Activated naive CD4-positive, alpha-beta T cell treated with anti-CD3 and anti-CD28 coated beads for 36 hours (primary cell): ENCODE measurements at places on chromosomes 16 and 17.
A peak's percentile ranks its signal among the peaks of the same experiment; 100 is the strongest.

DNA sequence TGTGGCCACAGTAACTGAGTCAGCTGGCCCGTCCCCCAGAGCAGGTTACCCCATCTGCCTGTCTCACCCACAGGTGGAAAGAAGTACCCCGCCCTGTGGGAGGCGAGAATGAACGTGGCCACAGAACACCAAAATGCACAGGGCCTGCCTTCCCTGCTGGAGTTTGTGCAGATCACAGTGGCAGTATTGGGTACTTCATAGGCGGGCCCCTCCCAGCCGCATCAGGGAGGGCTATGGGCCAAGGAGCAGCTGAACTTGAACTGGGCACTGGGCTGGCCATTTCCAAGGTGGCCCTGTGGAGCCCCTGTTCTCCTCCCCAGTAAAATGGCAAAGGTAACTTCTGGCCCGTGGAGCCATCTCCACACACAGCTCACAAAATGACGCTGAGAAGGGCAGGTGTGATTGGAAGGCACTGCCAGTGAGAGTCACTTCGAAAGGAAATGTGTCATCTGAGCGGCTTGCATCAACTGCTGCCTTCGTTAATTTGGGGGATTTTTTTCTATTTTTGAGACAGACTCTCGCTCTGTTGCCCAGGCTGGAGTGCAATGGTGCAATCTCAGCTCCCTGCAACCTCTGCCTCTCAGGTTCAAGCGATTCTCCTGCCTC is 162.9 kb downstream of the ENGASE start:
- DNase-seq: no peak

GRCh38 chr16:70159355-70160348 is 13.9 kb upstream of the CLEC18C start:
- DNase-seq: no peak

- DNase-seq: no peak
These were observed 6.7 kb upstream of the KSR1 start for GRCh38 chr17:27449541-27449940.

- DNase-seq: no peak
These were observed 122.6 kb upstream of the MED13 start for GRCh38 chr17:62187681-62188080.

- DNase-seq: no peak
These were observed 41.3 kb upstream of the DNAH17 start for GRCh38 chr17:78618264-78619066.

- no peak for DNase-seq
These were observed 5.7 kb downstream of the RMI2 start for GRCh38 chr16:11350921-11351335.

DNA sequence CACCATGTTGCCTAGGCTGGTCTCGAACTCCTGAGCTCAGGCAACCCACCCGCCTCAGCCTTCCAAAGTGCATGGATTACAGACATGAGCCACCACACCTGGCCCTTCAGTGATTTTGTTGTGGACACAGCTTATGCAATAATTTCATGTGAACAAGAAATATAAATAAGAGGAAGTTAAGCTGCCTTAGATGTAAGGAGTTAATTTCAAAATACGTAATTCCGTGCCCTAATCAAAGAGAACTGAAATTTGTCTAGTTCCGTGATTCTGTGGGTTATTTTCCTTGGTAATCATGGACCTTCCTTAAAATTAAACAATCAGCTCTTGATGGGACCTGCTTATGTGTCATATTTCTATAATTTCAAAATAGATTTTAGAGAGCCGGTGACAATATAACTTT is 11.9 kb downstream of the TVP23A start:
- DNase-seq: no peak

- peak; percentile 4 for DNase-seq
These were observed 358.3 kb downstream of the SEC14L1 start for GRCh38 chr17:77498791-77499698.

DNA sequence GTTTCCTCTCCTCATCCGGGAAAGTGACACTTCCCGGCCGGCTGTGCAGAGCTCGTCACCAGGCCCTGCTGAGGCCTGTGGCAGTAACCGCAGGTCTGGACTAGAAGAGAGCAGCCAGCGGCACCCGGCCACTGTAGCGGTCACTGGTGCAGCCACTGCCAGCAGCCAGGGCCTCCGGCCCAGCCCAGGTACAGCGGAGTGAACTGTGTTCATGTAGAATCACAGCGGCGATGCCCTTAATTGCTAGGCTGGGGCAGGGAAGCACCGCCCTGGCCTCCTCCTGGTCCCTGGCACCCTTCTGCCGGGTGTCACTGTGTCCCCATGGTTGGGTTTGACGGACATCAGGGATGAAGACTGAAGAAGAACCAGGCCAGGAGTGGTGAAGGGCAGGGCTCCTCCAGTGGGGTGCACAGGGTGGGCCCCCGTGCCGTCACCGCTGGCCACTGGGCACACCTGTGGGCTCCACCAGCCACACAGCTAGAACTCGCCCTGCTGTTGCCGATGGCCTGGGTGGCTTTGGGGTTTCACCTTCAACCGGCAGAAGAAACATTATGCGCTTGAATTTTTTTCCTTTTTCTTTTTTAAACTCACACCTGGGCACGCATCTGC is 165.2 kb upstream of the CHMP6 start:
- DNase-seq: no peak

DNA sequence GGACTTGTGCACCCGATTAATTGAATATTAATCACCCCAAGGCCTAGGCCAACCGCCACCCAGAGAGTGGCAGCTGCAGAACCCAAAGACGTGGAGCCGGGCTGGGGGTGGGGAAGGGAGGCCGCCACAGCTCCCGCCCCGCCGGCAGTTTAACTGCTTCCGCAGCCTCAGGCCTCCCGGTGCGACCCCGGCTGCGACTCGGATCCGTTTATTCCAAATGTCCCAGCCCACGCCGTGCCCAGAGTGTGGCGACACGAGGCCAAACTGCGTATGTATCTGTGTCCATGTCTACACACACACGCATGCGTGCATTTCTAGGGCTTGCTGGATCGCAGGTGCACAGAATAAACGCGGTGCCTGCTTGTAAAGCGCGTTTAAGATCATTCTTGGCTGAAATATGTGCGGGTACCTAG is 802 bp upstream of the TOB1 start:
- peak; percentile 73 for DNase-seq

DNA sequence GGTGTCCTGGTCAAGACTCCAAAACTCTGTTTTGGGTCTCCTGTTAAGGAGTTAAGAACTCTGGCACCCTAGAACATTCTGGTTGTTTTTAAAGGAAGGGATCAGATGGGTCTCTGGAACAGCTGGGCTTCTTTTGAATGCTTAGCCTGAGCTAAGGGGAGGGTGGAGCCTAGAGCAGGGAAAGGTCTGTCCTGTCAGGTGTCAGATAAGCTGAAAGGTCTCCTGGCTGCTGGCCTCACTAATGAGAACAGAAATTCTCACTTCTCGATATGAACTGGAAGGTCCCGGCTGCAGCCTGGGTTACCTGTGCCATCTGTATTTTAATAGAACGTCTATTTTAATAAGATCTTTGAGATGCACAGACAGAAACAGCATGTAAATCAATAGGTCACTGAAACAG is 69.0 kb downstream of the RAP1GAP2 start:
- no peak for DNase-seq

GRCh38 chr16:27424772-27425498 is 23.0 kb downstream of the IL21R start:
- no peak for DNase-seq

GRCh38 chr17:6596511-6596910 is 40.2 kb upstream of the PITPNM3 start:
- no peak for DNase-seq

DNA sequence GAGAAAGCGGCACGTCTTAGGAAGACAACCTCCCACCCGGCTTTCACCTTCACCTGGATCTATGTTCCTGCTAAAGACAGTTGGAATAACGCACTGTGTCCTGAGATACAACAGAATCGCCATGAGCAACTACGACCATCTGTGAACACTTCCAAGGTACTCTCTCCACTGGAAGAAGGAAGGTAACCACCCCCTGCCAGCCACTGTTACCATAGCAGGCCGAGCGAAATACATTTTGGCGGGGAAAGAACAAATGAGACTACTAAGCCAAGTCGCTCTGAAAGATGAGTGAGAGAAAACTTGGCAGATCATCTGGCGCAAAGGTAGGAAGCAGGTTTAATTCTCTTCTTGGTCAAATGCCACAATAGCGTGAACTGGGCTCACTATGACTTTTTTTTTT is 9.8 kb downstream of the CRK start:
- no peak for DNase-seq

DNA sequence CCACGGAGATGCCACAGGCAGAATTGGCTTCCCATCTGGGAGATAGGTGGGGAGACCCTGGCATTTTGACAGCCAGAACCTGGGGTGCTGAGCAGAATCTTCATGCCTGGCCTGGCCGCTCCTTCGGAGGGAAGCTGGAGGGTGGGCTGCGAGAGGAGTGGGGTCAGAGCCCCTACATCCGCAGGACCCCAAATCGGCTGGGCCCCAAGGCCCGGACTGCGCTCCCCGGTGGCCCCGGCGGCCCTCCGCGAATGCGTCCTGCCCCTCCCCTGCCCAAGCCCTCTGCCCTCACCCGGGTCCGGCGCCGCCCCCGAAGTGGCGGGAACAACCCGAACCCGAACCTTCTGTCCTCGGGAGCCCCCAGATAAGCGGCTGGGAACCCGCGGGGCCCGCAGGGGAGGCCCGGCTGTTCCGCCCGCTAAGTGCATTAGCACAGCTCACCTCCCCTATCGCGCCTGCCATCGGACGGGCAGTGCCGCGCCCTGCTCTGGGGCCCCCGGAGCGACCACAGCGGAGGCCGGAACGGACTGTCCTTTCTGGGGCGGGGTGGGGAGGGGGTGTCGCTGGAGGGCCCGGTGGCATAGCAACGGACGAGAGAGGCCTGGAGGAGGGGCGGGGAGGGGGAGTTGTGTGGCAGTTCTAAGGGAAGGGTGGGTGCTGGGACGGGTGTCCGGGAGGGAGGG is 850 bp upstream of the PNMT start:
- DNase-seq: no peak

GRCh38 chr16:84554627-84555328 is 50.3 kb upstream of the MEAK7 start:
- DNase-seq: no peak

DNA sequence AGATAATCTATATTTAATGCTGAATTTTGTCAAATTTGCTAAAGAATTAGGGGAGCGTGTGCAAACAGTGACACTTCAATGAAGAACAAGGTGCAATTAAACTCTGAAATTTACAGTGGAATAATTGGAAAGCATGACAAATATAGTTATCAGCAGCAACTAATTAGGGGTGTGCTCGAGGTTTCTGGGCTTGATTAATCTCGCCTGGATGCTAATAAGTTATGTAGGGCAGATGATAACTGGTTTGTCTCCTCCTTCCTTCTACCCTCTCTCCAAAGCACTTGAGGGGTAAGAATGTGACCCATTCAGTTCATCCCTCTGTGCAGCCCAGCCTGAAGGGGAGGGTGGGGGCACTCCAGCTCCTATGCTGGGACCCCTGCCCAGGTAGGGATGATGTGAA is 21.9 kb downstream of the MRM1 start:
- DNase-seq: no peak

DNA sequence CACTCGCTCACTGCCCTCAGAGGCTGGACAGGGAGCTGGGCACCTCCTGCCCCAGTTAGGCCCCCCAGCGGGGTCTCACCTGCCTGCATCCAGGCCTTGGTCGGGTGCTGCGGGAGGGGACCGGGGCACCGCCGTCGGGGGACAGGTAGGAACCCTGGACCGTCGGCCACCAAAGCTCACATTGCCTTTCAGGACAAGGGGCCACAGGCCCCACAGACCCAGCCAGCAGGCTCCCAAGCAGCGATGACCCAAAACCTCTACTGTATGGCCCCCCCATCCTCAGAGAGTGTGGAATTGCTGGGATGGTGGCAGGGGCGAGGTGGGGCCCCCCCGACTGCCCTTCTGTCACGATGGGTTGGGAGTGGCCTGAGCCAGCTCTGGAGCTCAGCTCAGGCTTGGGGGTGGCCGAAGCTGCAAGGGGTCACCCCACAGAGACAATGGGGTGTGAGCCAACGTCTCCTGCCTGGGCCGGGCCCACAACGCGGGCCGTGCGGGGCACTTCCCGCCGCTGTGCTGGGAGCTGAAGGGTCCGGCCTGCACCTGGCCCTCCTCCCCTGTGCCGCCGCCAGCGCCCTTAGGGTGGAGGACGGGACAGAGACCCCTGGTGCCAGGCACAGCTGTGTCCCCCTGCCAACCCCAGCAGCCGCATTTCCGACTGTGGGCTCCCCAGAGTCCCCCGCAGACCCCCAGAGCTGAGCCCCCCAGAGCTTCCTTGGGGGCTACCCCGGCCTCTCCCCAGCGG is 498 bp downstream of the IGFALS start:
- DNase-seq: no peak

DNA sequence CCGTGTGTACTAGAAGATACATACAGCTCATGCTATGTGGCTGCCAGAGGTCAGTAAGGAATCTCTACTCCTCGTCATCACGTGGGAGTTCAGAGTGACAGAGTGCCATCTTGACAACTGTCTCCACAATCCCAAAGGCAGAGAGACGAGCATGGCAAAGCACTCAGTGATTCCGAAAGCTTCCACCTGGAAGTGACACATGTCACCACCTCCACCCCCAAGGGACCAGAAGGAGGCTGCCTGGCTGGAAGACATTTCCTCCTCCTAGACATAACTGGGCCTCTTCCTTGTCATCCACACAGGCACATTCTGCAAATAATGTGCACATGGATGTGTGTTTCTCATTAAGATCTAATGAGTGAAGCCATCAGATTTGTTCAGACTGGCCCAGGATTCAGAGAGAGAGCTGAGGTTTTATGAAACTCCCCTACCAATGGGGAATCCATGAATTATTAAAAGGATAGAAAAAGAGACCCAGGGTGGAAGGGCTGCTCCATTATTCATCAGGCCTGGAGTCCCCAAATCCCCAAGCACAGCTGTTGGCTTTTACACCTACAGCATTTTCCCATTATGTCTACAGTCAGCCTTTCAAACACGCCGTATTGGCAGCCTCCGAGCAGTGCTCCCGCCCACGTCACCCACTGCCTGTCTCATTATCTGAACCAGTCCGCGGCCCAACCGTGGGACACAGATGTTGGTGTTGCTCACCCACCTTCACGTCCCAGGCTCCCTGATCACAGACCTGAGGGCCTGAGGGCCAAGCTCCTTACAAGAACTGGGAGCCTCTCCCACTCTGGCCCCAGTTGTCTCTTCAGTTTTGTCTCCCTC is 3.3 kb upstream of the CACNG5 start:
- no peak for DNase-seq

DNA sequence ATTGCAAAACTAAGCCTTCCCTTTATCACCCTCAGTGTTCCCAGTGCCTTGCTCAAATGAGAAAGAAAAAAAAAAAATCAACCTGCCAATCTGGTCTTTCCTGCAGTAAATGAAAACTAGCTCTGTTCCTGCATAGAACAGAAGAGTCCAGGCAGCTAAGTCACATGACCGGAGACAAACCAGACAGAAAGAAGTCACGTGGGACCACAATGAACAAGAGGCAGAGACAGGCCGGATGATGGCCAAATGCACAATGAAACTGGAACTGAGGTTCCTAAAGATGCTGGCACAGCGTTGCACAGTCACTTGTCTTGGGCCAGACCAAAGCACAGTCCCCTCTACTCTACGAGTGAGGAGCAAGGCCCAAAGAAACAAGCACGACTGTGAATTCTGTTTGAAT is 172.5 kb downstream of the GRIN2A start:
- DNase-seq: no peak

GRCh38 chr16:23692190-23692837 is 13.6 kb downstream of the PLK1 start:
- no peak for DNase-seq
